ENCODE measurements at places on chromosomes 12 and 14.

- DNase-seq = no peak
Measured at GRCh38 chr14:50784683-50785456, 46.1 kb downstream of the NIN start.

- DNase-seq = no peak
Measured at GRCh38 chr14:103480595-103480994, 42.0 kb downstream of the CKB start.

- peak; percentile 66 for DNase-seq
Measured at GRCh38 chr12:106954462-106955376, 988 bp upstream of the TMEM263 start.

DNA sequence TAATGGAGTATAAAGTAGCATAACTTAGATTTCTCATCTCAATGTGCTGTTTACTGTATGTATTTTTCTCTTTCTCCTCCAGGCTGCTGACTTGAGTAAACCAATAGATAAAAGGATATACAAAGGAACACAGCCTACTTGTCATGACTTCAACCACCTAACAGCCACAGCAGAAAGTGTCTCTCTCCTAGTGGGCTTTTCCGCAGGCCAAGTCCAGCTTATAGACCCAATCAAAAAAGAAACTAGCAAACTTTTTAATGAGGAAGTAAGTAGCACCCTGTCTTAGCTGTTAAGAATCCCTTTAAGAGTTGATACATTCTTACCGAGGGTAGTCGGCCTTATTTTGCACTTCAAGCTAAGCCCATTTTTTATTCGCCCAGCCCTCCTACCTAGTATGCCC lies 55.2 kb downstream of the WDR20 start:
- DNase-seq = no peak

GRCh38 chr12:10739157-10740118 lies 16.3 kb upstream of the YBX3 start:
- no peak for DNase-seq

GRCh38 chr12:4228122-4228580 lies 45.4 kb upstream of the CCND2 start:
- no peak for DNase-seq

GRCh38 chr12:43208627-43209026 lies 343.4 kb downstream of the ADAMTS20 start:
- no peak for DNase-seq

DNA sequence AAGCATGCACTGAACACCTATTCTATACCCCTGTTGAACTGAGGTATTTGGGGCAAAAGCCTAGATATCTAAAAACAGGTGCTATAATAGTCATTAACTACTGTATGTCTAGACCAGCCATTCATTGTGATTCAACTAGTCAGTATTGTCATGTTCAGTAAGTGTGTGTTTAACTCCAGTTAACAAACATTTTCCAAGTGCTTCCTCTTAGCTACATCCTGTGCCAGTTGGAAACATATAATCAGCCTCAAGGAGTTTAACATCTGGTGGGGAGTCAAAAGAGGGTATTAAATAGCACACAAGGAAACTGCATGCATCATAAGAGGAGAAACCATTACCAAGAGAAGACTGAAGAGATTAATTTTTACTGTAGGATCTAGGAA lies 20.4 kb downstream of the TMTC1 start:
- no peak for DNase-seq

GRCh38 chr14:91654836-91655235 lies 77.0 kb downstream of the CATSPERB start:
- DNase-seq = no peak

DNA sequence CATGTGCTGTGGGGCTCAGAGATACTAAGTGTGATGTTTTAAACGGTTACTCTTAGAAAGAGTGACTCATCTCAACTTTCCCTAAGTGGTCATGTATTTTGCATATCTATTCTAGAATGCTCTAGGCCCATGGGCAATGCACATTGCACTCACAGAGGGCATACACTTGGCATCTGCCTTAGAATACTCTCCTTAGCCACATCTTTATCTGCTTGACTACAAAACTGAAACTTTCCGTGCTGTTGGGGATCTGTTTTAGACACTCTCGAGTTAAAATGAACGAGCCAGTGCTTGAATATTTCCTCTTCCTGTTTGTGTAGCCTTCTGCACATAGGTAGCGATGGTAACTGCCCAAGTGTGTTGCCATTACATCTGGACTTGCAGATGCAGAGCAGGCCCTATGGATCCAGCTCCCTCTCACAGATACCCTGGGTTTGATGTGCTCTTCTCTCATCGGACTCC lies 180.5 kb downstream of the CAND1 start:
- DNase-seq = no peak

- no peak for DNase-seq
Measured at GRCh38 chr12:102407776-102408486, 72.4 kb downstream of the IGF1 start.

DNA sequence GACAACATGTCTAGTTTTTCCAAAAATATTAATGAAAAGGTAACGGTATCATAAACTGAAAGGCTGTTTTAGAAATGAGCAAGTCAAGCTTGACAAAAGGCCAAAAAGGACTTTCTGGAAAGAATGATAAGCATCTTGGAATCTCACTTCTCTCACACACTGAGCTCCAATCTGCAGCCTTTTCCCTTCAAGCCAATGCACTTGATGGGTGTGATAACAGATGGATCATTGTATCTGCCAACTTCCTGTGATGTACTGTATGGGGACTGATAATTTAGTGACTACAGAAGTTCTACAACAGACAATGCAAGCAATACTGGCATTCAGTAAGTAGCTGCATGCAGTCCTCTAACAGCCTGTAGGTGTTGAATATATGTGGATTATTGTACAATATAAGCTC lies 147.1 kb downstream of the MED13L start:
- DNase-seq = no peak

Data from upper lobe of right lung (tissue), 1 donor.